Fibroblast of skin of scalp (primary cell): ENCODE measurements at places on chromosomes 3 and 15.

- no peak for DNase-seq
Observed at GRCh38 chr3:9198261-9198660, 51.2 kb downstream of the SRGAP3 start.

DNA sequence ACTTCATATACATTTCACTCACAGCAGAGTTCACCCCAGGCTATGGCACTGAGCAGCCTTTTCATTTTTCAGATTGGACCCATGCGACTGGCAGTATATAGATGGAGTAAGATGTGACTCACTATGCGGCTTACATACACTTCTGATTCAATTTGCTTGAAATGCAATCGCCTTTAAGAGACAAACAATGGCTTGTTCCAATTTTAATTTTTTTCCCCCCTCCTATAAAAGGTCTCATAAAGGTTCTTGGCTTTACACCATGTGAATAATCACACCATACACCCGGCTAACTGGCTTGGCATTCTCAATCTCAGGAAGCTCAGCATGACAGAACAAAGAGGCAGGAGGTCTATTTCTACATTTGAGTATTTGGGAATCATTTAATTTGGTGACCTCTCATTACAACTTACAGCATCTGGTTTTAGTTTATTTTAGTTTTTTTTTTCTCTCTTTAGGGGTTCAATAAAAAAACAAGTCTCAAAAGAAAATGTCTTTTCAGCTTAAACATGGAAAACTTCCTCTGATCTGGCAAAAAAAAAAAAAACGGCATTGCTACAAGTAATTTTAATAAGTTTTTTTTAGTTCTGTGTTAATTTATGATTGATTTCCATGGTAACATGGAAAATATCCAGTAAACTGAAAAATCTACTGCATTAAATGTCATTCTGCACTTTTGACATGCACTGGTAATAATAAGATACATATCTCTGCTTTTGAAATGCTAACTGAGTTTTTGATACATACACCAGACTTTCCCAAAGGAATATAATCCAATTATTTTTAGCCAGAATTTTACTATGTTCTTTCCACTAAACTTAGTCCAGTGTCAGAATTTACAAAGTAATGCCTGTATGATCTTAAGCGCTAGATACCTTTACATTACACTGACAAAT lies 38.8 kb downstream of the GADL1 start:
- peak; percentile 32 for DNase-seq

DNA sequence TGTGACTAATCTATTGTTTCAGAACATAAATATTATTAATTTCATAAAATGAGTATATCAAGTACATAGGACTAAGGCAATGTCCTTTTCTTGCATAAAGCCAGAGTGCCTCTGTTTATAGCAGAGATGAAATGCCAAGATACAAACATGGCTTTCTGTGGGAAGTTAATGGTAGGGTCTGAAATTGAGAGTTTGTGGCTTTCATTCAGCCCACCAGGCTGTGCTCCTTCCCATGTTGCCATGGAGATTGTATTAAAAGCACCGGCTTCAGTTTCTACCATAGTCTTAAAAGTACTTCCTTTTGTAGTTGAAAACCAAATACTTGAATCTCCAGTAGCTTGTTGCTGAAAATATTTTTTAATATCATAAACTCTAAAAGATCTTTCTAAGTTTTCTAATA lies 114.0 kb downstream of the LRRC28 start:
- no peak for DNase-seq

DNA sequence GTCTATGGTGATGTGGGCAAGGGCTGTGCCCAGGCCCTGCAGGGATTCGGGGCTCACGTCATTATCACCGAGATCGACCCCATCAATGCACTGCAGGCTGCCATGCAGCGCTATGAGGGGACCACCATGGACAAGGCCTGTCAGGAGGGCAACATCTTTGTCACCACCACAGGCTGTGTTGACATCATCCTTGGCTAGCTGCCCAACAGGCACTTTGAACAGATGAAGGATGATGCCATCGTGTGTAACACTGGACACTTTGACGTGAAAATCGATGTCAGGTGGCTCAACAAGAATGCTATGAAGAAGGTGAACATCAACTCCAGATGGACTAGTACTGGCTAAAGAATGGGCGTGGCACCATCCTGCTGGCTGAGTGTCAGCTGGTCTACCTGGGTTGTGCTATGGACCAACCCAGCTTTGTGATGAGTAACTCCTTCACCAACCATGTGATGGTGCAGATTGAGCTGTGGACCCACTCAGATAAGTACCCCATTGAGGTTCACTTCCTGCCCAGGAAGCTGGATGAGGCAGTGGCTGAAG lies 6.1 kb upstream of the USP8 start:
- peak; percentile 35 for DNase-seq

DNA sequence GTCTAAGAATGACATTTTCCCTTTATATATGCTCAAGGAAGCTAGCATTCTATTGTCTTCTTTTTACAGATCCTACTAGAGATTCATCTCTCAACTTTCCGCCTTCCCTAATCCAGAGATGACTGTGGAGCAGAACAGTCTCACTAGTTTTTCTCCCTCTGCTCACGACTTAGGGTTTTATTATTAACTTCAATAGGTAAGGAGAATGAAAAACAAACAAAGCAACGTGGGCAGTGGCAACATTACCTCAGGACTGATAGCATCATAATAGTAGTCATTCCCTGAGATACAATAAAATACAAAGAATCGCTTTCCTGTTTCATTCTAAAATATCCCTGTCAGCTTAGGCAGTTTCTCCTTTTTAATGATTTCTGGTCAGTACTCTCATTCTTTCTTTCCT lies 154.3 kb upstream of the PLAAT1 start:
- no peak for DNase-seq

- no peak for DNase-seq
Observed at GRCh38 chr3:42652251-42652610, 1.3 kb upstream of the ZBTB47 start.

DNA sequence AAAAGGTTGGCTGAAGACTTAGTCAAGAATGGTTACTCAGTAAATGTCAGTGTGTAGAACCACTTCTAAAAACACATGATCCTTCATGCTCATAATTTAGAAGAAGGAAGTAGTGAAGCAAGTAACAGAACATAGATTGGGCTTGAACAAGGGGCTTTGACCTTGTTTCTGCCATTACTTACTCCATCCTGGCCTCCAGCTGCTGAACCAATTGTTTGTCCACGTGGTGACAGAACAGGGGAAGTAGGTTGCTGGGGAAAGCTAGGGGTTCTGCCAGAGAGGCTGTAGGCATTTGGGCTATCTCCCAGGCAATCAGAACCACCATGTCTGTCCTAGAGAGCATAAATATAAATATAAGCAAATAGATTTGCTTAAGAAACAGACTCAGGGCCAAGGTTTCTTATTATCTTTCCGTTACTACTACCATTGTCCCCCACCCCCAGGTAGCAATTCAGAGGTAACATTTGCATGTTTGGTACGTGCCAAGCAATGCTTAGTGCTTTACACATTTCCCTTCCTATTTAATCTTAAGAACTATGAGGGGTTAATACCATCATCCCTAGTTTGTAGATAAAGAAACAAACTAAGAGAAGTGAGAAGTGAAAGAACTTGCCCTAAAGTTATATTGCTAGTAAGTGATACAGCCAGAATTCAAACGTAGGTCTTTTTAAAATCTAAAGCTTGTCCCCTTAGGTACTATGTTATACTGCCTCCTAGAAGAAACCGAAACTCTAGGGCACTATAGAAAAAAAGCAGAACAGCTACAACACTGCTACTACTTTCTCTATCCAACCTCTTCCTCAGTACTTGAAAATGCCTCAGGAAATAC lies 3.0 kb upstream of the SPG11 start:
- no peak for DNase-seq

GRCh38 chr15:100055821-100056220 lies 286.0 kb downstream of the ADAMTS17 start:
- DNase-seq: no peak

- DNase-seq: no peak
Observed at GRCh38 chr3:66021731-66022131, 17.0 kb downstream of the MAGI1 start.

DNA sequence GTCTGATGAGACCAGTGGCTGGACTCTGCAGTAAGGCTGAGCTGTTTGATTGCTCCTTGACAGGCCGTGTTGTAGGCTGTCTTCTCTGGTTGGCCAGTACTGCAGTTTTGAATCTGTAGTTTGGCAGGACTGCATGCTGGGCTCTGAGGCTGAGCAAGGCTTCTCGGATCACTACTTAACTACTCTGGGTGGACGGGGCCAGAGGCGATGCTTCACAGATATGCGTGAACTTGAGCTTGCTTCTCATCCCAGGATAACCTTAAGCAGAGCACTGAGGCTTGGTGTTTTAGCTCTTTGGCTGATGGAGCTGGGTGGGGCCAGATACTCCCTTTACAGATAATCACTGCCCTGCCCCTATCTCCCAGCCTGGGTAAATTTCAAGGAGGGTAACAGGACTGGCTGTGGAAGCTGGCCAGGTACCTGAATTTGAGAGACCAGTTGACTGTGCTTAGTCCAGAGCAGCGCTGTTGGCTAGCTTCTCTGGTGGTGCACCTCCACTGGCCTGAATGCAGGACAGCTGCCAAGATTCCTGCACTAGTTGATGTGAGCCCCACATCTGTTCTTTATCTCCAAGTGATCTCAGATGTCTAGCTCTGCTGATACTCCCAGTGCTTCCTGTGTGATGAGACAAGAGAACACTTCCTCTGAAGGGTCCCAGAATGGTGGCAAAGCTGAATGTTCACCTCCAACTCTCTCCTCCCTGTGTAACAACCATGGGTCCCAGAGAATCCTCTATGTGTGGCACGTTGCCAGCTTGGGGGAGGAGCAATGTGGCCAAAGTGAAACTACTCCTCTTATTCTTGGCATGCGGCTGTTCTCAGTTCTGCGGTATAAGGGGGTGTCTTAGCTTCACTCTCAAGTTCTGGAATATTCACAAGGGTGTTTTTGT lies 37.9 kb downstream of the RPL39L start:
- DNase-seq: peak; percentile 78

DNA sequence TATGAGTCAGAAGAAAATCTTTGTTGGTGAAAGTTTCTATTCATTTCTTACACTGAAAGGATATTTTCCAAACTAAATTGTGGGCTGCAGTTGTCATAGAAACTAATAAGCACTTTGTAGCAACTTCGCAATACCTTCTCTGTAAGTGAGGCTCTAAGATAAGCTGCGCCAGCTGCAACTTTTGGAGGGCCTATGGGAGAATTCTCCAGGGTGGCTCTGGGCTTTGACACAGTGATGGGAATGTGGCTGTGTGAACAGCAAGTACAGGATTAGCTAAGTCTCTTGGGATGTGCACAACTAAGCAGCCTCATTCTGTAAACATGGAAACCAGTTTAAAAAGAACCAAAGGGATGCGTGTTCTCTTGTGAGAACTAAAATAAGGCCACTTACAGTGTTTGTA lies 124.6 kb upstream of the SGO1 start:
- no peak for DNase-seq

GRCh38 chr3:119769394-119770149 lies 12.3 kb upstream of the NR1I2 start:
- peak; percentile 74 for DNase-seq

DNA sequence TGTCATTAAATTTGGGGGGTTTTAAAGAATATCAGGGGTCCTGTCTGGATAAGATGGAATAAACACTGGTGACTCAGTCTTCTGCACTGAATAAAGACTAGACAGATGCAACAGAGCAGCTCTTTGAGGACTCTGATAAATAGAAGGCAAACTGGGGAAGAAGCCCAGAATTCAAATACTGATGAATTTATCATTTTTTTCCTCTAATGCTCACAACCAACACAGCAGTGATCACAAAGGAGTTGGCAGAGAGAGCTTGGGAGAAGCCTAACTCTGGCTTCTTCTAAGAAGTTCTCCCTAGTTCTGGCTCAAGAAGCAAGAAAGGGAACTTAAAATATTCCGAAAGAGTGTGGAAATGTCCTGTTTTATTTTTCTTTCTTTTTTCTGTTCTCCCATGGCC lies 597.8 kb downstream of the FGF12 start:
- no peak for DNase-seq

- peak; percentile 14 for DNase-seq
Observed at GRCh38 chr3:142645236-142645793, 49.1 kb downstream of the PLS1 start.

DNA sequence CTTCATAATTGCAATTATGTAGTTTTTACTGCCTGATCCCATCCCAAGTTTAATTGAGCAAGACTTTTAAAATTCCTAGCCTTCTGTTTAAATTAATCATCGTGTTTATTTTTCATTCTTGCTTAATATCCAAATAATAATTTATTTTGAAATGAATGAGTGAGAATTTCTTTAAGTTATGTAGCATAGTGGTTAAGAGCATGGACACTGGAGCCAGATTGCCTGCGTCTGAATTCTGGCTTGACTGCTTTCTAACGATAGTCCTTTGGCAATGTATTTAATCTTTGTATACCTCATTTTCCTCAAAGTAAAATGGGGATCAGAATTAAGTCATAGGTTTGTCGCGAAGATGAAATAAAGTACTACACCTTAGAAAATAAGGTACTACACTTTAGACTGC lies 71.4 kb downstream of the LRRC49 start:
- no peak for DNase-seq

GRCh38 chr3:154398084-154398967 lies 31.7 kb downstream of the GPR149 start:
- no peak for DNase-seq

DNA sequence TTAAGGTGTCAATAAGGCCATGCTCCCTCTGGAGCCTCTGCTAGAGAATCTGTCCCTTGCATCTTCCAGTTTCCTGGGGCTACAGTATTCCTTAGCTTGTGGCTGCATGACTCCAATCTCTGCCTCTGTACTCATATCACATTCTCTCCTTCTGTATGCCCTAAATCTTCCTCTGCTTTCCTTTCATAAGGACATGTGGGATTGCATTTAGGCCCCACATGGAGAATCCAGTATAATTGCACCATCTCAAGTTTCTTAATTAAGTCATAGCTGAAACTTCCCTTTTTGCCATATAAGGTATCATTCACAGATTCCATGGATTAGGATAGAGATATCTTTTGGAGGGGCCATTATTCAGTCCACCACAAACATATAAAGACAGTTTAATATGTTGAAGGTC lies 409.8 kb upstream of the TMCO5A start:
- no peak for DNase-seq

DNA sequence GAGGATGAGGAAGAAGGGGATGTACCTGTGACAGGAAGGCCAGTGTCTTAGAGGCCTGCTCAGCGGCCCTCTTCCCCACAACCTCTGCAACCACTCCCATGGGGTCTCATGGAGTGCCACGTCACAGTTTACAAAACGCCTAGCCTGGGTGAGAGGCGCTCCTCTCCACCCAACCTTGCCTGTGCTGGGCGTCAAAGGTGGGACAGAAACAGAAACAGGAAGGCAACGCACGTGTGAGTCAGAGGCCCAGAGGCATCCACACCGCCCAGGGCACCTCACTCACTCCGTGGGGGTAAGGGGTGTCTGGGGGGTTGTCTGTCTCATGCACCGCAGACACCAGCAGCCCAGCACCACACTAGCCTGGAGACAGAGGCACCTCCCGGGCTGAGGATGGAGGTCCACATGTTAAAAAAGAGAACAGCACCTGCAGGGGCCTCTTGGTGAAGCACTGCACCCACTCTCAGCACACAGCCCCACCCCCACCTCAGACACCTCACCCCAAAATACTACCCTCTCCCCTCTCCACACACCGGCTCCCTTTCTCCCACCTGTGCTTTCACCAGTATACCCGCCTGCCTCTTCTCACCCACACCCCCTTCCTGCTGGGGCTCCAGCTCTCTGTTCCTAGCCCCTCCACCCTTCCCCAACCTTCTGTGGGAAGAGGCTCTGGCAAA lies 4.7 kb upstream of the CALML4 start:
- DNase-seq: no peak

GRCh38 chr3:105040026-105040622 lies 326.6 kb upstream of the ALCAM start:
- peak; percentile 4 for DNase-seq

- DNase-seq: no peak
Observed at GRCh38 chr3:39410893-39411292, 4.4 kb downstream of the RPSA start.

GRCh38 chr3:519026-519425 lies 322.5 kb downstream of the CHL1 start:
- no peak for DNase-seq
